ENCODE measurements at places on chromosomes 2 and 18.
A peak's percentile ranks its signal among the peaks of the same experiment; 100 is the strongest.

DNA sequence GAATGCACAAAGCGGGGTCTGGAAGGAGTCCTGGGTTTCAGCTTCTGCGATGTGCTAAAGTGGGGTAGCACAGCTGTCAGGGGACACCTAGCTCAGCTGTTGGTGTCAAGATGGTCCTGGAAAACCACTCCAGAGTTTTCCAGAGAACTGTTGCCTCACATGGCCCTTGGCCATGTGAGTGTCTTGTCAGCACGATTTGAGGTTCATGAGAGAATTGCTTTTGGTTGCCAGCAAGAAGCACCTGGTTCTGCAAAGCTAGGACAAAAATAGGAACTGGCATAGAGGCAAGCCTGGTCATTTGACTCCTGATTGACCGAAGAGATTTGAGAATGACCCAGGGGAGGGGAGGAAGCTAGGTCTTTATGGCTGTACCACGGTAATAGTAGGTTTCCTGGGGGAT is 50.4 kb upstream of the CTLA4 start:
- DNase-seq = no peak

GRCh38 chr2:236545814-236546480 is 23.7 kb upstream of the ACKR3 start:
- no peak for DNase-seq

DNA sequence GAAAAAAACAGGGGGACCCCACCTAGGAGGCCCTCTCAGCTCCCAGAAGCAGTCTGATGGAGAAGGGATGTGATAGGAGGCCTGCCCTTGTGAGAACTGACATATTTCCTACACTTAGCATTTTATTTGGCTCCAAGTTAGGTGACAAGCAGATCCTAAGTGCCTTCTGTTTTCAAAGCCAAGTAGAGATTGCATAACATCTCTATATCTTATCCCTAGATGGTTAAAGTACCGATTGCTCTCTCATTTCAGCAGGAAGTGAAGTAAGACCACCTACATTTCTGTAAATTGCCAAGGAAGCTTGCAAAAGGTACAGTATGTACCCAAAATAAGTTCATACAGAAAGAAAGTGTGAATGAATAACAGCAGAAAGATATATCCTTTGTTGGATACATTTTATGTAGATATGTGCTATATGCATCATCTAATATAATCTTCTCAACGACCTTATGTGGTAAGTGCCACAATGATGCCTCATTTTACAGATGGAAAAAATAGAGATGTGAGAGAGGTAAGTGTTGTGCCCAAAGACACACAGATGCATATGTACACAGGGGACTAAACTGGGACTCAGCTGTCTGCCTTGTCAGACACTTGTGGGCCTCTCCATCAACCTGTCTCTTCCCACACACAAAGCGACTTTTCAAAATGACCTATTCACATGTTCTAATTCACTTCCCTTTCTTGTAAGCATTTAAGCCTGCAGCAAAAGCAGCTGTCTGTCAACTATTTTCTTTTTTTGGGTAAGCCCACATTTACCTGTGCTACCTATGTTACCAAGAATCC is 38.9 kb downstream of the DHRS9 start:
- no peak for DNase-seq

DNA sequence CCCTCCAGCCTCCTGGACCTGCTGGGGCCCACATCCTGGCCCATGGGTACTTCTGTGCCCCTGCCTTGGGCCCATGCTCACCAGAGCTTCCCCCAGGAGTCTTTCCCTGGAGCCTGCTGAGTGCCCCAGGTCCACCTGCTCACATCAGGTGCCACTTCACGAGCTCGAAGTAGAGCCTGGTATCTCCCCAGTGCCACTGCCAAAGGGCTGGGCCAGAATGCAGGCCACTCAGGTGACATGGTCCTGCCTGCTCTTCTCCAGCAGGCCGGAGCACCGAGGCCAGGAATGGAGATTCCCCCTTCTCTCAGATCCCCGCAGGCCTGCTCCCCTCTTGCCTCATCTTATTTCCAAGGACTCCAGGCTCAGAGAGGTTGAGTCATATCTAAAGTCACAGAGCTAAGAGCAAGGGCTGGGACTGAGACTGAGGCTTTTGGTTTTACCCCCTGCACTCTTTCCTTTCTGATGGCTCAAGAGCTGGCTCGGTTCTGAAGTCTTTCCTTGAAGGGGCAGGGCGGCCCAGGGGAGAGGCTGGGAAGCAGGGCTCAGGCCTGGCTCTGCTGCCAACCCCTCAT is 79.2 kb downstream of the HS1BP3 start:
- DNase-seq = no peak

GRCh38 chr18:48413342-48413741 is 4.2 kb upstream of the ZBTB7C start:
- DNase-seq = no peak

DNA sequence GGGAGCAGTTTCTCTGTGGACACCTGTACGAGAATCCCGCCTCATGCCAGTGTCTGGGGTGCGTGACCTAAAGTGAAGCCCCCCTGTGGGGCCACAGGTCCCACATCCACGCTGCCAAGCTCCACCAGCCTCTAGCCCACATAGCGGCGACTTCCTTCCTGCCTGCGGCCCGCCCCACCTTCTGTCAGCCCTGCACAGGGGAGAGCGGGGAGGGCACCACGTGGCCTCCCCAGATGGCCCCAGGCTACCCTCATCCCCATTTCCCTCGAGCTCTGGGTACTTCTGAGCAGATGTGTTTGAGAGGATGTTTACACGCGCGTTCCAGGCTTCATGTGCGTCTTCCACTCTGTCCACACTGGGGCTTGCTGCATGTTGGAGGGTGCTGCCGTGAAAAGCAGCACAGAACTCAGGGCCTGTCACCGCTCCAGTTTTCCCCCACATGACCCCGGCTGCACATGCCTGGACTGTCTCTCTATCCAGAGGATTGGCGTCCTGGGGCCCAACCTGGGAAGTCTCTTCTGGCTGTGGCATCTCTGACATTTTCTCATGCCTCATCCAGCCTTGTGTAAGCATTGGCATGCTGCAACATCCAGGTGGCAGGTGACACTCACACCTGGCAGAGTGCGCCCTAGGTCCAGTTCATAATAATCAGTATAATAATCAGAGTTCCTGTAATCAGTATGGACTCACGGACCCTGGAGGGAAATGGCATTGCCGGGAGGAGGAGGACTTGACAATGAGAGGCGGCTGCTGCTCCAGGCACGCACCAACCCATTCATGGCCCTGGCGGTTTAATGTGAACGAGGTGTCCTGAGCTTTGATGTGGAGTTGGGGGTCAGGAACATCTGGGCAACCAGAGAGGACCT is 146.3 kb upstream of the TWIST2 start:
- no peak for DNase-seq

DNA sequence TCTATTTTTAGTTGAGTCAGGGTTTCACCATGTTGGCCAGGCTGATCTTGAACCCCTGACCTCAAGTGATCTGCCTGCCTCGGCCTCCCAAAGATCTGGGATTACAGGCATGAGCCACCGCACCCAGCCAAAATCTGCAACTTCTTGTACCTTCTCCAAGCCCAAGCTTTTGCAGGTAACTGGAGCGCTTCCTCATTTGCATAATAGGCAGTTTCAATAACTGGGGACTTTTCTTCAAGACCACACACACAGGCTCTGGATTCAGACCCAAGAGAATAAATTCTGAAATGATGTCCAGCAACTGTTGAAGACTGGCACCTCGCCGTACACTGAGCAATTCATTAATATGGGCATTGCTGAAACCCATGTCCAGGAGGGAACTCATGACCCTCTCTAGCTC is 2.8 kb downstream of the MTERF4 start:
- DNase-seq = no peak

GRCh38 chr18:37452015-37452414 is 113.6 kb downstream of the CELF4 start:
- DNase-seq = no peak

GRCh38 chr2:181646415-181646987 is 10.4 kb downstream of the CERKL start:
- DNase-seq = no peak

DNA sequence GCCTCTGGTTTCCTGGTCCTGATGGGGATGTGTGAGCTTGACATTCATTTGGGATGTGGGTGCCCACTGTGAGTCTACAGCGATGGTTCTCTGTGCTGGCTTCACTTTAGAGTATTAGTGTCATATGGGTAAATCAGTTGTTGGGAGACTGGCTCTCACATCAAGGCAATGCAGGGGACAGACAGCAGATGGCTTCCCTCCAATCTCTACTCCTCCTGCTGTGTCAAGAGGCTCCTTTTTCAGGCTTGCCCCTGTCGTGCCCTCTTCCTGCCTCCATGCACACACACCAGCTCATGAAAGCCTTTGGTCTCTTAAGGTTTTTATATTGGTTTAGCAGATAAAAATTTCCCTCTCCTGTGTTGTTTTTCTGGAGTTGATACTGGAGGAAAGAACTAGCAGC is 315.6 kb downstream of the RDH14 start:
- no peak for DNase-seq

- DNase-seq = no peak
Observed at GRCh38 chr2:144270951-144271350, 249.0 kb downstream of the ZEB2 start.

- no peak for DNase-seq
Observed at GRCh38 chr2:71940695-71941094, 207.0 kb downstream of the CYP26B1 start.

- DNase-seq = no peak
Observed at GRCh38 chr2:150548527-150548926, 61.1 kb upstream of the RND3 start.

DNA sequence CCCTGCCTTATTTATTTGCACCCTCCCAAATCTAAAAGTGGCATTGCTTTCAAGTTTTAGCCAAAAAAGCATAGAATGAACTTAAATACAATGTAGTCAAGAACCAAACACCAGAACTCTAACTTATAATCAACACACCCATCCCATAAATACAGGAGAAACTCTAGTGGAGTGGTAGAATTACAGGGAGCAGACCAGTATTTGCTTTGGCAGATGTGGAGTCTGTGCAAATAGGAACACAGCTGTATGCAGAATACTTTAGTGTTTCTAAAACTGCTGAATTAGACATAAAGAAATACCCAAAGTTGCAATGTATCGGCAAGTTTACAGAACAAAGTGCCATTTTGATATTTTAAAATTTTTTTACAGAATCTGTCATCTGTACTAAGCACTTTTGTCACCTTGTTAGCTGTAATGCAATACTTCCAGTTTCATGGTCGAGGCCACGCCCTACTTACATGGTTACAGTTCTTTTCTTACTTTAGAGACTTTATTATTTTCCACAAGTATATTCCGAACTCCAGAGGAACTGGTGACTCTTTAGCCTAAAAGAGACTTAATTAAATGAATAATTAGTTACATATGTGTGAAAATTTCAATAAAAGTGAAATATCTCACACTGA is 23.7 kb upstream of the COL5A2 start:
- no peak for DNase-seq

DNA sequence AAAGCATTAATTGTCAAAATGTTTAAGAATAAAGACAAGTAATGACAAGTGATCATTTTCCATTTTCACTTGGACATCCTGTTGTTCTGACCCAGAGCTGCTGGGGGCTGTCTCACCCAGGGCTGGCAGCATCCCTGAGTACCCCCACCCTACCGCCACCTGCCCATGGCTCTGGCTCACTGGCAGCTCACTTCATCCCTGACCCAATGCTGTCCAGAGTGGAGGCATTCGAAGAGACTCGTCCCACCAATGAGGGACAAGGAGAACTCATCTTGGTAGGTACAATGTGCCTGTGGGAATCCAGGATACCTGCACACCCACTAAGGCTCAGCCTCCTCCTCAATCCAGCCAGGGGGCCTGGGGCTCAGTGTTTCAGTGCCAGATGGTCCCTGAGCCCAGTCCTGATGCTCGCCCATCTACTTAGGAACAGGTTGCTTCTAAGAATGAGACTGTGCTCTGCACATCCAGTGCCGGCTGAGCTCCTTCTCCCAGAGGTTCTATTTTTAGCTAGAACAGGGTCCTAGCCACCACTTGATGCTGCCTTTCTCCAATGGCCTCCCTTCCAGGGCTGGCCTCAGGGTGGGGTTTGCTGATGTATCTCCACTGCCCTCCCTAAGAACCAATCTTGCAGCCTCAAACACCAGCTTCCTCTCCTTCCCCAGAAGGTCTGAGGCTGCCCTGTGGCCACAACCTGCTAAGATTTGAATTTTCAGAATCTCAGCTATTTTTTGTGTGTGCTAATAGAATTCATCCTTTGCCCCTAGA is 53.7 kb downstream of the ADD2 start:
- DNase-seq = no peak

DNA sequence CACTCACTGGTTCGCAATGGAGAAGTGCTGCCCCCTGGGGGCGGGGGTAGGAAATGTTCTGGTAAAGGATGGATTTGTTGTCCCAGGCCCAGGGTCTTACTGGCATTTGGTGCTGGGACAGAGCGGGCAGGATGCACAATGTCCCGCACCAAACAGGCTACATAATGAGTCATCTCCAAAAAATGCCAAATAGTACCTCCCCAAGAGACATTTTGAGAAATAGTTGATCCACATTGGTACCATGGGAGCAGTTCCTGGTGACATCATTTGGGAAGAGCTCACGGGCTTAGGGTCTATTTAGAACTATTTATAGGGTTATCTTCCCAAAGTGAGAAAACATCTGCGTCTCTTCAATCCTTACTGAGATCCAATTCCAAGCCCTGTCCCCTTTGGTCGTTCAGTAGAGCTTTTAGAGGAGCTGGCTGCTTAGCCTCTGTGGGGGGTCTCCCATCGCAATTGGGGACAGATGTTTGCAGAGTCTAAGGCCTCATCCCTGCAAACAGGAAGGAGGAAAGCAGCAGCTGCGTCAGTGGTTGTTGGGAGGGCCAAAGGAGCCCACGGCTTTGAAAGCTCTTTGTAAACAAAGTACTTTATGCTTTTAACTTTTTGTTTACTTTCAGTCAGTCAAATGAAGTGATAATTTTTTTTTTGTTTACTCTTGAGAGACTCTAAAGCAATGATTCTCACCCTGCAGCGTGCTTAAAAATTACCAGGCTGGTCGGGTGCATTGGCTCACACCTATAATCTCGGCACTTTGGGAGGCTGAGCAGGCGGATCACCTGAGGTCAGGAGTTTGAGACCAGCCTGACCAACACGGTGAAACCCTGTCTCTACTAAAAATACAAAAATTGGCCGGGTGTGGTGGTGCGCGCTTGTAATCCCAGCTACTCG is 49.3 kb downstream of the GREB1 start:
- peak; percentile 11 for DNase-seq

DNA sequence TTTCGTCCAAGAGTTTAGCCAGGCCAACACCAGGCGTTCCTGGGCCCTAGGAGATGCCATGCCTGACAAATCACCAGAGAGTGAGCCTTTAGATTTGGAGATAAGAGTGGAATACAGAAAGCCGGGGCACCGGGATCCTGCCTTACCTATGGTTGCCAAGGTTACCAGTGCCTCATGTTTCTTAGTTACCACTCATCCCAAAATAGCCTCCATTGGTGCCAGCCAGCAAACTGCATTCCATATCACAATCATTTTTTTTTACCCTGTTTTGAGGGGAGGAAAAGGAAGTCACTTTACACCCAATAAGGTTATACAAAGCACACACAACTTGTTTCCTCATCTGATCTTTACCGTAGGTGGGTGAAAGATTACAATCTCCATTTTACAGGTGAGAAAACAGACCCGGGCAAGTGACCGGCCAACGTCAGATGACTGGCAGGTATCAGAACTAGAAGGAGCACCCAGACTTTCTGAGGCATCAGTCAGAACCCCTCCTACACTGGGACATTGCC is 48.3 kb upstream of the PDIA6 start:
- DNase-seq = no peak

Data from activated effector memory CD4-positive, alpha-beta T cell treated with Interleukin-2 at 50 U/mL for 16 hours (primary cell).